ENCODE measurements at places on chromosomes 1 and 21.
A peak's percentile ranks its signal among the peaks of the same experiment; 100 is the strongest.

- DNase-seq, result no peak
These were observed 13.6 kb downstream of the THAP3 start for GRCh38 chr1:6638226-6638625.

DNA sequence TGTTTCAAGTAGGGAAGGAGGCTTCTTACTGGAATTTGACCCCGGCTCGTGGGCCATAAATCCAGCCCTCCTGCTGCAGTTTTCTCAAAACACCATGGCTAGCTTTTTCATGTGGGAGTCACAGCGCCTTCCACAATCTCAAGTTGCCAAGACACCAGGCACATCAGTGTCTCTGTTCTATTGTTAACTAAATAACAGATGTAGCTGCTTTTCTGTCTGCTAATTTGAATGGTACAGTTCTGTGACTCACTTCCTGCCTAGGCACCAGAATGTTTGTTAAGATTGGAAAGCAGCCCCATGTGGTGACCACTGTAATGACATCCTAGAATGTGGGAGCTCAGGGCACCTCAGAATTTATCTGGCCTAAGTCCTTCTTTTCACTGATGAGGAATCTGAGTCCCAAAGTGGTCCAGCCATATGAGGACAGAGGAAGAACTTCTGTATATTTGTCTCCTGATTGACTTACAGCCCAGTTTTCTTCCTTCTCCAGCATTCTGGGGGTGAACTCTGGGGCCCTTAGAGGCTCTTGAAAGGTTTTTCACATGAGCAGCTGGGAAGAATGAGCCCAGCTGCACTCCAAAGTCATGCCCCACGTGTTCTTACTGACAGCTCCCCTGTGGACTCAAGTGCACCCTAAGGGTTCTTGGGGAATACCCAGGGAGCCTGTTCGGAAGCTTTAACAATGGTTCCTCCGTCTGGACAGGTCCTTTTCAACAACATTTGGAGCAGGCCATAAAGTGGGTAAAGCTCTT lies 27.5 kb downstream of the TRIM45 start:
- peak; percentile 10 for DNase-seq

GRCh38 chr1:66296951-66297350 lies 237.0 kb upstream of the SGIP1 start:
- no peak for DNase-seq

- DNase-seq, result no peak
These were observed 69.6 kb downstream of the PGM1 start for GRCh38 chr1:63662841-63663240.

GRCh38 chr1:182990413-182991144 lies 32.6 kb upstream of the LAMC1 start:
- DNase-seq, result no peak

GRCh38 chr1:4653328-4653660 lies 1.1 kb upstream of the AJAP1 start:
- no peak for DNase-seq

DNA sequence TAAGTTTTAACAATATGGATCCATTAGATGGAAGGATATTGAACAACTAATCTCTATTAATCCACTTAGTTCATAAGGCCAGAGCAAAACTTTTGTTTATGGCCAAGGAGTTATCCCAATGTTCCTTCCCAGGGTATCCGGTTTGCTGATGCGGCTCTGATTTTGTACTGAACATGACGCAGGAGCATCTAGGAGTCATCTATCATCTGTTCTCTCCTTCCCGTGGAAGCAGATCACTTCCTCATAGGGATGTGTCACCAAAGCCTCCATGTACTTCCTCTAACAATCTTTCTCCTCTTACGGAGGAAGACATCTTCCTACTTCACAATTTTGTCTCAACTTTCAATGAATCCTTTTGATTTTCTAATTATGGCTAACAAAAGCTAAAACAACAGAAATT lies 206.6 kb downstream of the APP start:
- DNase-seq, result no peak

DNA sequence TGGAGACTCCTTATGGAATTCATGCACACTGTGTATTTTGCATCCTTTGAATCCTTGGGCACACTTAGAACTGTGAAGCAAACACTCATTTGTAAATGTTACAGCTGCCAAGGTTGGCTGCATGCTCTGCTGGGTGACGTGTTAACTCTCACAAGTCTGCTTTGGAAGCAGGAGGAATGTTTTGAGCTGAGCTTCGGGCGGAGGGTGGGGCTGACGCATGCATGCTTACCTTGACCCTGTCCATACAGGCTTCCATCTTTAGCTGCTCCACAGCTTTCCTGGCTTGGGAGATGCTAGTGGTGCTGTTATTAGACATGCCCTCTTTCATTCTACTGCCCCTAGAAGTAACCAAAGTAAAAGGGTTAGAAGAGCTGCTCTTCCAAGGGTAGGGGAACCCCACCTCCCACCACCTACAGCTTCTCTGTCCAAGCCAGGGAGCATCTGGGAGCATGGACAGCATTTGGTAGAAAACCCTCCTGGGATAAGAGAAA lies 66.0 kb downstream of the GNG4 start:
- no peak for DNase-seq

- DNase-seq, result peak; percentile 33
These were observed 98.8 kb downstream of the RABGAP1L start for GRCh38 chr1:174258148-174258550.

DNA sequence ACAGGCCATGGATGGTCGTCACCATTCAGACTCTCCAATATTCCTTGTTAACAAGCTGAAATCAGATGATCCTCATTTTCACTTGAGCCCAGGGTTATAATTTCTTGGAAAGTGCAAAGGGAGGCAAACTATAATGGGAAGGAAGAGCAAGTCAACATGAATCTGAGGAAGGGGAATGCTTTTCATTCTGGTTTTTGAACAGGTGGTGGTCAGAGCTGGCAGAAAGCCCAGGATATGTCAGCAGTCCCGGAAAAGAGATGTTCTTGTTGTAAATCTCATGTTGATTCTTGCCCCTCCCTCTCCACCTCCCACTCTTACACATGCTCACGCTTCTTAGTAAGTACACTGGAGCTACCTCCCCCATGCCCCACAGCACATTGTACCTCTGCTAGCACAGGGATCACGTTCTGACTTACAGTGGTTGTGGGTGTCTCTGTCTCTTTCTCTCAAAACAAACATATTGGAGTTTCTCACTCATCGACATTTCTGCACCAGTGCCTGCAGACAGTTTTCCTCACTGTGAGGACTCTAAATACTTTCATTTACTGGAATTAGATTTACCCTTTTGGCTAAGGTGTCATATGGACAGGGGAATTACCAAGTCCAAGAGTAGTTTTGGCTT lies 77.6 kb downstream of the XCL2 start:
- DNase-seq, result no peak
